ENCODE measurements at places on chromosomes 1 and 21.

- DNase-seq: no peak
Measured at GRCh38 chr1:101295209-101295608, 58.4 kb downstream of the S1PR1 start.

- no peak for DNase-seq
Measured at GRCh38 chr1:76068542-76068941, 6.0 kb upstream of the ST6GALNAC3 start.

- peak; percentile 41 for DNase-seq
Measured at GRCh38 chr21:41367945-41368734, 6.3 kb downstream of the MX2 start.

DNA sequence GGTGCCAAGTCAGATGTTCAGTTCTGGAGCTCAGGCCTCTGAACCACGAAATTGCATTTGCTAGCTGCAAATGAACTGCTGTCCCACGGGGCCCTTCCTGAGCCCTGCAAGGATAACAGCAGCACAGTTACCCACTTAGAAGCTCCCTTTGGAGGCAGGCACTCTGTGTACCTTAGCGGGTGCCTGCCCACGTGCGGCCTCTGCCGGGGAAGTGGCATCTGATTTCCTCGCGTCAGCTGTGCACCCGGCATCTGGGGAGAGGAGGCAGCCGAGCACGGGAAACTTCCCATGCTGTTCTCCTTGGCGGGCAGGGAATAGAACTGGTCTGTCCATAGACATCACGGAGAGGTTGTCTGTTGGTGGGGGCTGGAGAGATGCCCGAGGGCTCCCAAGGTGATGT lies 148.0 kb upstream of the C1orf174 start:
- no peak for DNase-seq

GRCh38 chr1:31064718-31065309 lies 703 bp downstream of the PUM1 start:
- no peak for DNase-seq

GRCh38 chr1:59446257-59446901 lies 149.5 kb downstream of the FGGY start:
- no peak for DNase-seq

DNA sequence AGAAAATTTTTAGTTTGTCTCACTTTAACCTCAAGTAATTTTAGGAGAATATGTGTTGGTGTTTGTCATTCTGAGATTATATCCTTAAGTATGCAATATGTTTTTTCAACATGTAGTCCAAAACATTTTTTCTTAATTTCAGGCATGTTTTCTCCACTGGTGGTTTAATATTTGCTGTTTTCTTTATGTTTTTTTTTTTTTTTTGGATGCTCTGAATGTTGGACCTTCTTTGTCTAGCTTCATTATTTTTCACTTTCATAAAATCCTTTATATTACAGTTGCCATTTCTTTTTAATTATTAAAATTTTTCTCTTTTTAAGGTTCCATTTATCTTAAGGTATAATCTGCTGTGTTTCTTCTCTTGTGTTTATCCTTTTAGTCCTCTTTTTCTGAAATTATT lies 342.2 kb upstream of the DUSP10 start:
- DNase-seq: no peak

DNA sequence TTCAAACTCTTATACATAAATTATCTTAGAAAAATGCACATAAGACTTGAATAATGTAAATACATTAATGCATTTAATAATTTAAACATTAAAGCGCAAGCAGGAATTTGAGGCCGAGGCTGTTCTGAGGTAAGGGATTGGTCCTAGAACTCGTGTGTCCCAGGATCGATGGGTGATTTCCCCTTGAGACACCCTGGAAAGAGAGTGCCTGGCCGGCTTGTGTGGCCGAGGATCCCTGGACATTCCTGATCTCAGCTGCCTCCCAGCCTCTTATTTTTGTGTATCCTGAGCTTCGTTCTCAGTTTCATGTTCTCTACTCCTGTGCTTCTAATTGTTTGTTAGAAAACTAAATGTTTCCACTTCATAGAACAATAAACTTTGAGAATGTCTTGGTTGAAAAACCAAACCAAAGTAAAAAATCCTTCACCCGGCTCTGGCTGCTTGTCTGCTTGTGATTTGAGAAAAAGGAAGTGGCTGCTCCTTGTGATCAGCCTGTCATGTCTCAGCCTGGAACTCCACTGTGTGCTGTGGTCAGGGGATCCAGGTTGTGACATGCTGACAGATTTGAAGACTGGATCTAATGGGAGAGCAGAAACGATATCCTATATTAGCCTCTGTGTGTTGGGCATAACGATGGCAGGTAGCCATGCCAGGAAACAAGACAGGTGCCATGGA lies 40.7 kb downstream of the PEX14 start:
- DNase-seq: no peak

GRCh38 chr1:89539128-89539527 lies 14.5 kb downstream of the LRRC8B start:
- DNase-seq: no peak

DNA sequence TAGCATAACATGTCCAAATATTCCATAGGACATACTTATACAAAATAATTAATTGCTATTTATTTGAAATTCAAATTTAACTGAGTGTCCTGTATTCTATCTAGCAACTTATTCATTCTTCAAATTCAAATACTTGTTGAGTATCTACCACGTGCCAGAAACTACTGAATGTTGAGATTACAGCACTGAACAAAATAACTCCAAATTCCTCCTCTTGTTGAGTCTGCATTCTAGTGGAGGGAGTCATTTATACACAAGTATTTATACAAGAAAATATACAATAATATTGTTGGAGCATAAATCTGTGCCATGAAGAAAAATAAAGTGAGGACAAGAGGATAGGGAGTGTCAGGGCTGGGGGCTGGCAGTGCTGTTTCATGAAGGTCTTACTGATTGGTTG lies 43.7 kb upstream of the CDC42BPA start:
- no peak for DNase-seq

GRCh38 chr21:46168238-46168637 lies 12.9 kb upstream of the FTCD start:
- no peak for DNase-seq

GRCh38 chr1:41765152-41765551 lies 153.6 kb downstream of the HIVEP3 start:
- no peak for DNase-seq

- DNase-seq: peak; percentile 31
Measured at GRCh38 chr1:31787261-31787660, 23.1 kb upstream of the ADGRB2 start.

DNA sequence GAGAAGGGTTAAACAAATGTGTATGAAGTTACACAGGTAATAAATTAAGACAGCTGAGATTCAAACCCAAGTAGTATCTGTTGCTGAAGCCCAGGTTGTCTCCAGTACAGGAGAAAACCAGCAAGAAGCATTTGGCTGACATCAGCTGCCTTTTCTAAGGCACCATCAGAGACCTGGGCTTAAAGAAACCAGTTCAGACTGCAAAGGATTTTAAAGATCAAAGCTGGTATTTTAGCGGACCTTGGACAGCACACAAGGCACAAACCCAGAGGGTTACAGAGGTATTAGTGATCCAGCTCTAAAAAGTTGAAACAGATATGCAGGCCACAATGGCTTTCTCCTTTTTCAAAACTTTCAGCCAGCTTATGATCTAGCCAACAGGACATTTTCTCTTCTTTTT lies 23.4 kb downstream of the BEND5 start:
- DNase-seq: no peak

- DNase-seq: no peak
Measured at GRCh38 chr1:247421074-247421473, 5.1 kb downstream of the NLRP3 start.

- no peak for DNase-seq
Measured at GRCh38 chr21:35441868-35442582, 392.9 kb upstream of the RUNX1 start.

DNA sequence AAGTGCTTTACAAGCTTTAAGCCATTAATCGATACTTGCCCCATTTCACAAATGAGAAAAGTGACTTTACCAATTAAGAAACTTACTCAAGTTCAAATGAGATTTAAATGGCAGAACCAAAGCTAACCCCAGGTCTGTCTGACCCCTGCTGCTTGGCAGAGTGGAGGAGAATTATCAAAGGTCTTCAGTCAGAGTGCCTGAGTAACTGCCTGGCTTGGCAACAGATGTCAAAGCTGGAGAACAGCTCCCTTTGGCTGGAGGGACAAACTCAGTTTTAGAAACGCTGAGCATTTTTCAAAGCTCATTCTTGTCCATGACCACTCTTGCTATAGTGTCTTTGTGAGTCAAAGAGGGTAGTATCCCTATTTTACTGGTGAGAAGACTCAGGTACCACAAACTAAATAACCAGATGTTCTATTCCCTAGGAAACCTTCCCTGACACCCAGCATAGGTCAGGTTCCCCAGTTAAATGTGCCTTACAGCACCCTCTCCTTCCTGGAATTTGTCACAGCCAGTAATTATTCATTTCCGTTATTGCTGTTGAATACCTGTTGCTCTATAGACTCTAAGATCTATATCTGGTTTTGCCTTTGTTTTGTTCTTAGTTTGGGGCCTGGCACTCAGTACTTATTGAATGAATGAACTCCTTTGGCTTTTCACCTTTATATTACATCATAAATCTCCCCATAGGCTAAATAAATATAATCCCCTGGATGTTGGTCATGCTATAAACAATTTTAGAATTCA lies 5.0 kb upstream of the BCAR3 start:
- peak; percentile 15 for DNase-seq

- no peak for DNase-seq
Measured at GRCh38 chr1:109539676-109540075, at the start of gene GPR61. GPR61 (plus strand) TSS chr1:109539872; CDS start chr1:109543023, 3,151 bp downstream.

- no peak for DNase-seq
Measured at GRCh38 chr21:38306433-38307141, 49.8 kb downstream of the KCNJ15 start.

DNA sequence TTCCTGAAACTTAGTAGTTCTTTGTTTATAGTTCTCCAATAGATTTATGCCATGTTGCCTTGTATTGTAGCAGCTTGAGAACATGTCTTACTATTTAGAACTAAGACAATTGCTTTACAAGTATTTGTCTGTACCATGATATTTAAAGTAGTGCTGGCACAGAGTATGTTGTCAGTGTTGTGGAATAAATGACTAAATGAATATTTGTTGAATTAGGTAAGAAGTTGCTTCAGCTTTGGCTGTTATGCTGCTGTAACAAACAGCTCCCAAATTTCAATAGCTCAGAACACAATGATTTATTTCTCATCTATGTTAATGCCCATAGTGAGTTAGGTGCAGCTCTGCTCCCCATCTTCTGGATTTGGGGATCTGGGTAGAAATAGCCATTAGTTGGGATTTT lies 90.2 kb upstream of the VCAM1 start:
- no peak for DNase-seq

DNA sequence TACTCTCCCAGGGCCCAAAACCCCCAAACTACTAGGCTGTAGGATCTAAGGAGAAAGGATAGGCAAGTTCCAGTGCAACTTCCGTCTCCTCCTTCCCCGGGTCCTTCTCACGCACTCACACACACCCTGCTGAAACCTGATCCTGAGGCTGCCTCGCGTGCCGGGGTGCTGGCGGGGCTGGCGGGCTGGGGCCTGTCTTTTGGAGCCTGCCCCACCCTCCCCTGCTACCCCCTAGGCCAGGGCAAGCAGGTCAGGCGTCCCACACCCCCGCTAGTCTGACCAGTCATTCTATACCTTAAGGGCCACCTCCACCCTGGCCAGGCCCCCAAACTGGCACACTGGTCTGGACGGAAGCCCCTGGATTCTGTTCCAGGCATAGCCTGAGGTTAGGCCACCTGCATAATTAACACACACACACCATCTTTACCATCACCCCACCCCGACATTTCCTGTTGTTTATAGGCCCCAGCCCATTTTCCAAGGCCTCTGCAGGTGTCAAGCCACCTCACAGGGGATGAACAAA lies 48.3 kb upstream of the ARTN start:
- DNase-seq: no peak
